Neural progenitor cell (in vitro differentiated cells): ENCODE measurements at places on chromosomes 3 and 15. TPM values are rescaled to one million over a fixed set of nuclear protein-coding genes. Genes with fewer than 3 reads are reported as not detected.

DNA sequence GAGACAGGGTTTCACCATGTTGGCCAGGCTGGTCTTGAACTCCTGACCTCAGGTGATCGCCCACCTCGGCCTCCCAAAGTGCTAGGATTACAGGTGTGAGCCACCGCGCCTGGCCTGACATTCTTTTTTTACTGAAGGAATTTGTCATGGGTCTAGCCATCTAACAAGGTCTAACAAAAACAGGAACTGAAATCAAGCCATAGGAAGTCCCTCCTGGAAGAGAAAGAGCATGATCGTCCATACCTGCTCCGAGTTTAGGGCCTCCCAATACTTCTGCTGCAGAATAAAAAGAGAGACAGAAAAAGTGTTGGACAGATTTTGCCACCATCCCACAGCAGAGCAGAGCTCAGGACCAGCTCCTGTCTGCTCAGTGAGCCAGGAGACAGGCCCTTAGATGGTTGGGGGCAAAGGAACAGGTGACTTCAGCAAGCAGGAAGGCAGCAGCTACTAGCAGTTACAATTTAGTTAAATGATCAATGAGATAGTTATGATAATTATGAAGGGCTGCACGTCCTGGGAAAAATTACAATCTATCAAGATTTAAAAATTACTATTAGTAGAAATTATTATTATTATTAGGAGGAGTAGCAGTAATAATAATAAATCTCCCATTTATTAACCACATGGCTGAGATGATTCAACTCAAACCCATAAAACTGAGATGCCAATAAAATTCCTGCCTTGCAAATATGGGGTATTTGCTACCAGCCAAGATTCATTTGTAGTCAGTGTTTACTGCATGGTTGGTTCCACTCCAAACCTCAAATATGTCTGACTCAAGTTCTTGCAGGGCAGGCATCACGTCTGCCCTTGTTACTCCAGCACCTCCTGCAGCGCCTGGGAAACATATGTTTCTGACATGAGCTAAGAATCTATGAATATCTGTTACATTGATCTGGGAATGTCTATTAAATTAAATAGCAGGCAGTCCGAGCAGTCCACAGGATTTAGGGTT is 40.1 kb downstream of the TMEM44 start:
- H3K4me3 ChIP-seq, result no peak overlapping the region
- no peaks in the 10 kb centered on the region for H3K27me3 ChIP-seq
- H3K36me3 ChIP-seq, result no peaks in the 10 kb centered on the region

GRCh38 chr3:84980011-84980410 is 21.2 kb downstream of the CADM2 start:
- H3K4me3 ChIP-seq, result no peak overlapping the region
- H3K4me1 ChIP-seq, result peaks cover 38% of the 10 kb centered on the region
- DNase-seq, result peak; percentile 28

DNA sequence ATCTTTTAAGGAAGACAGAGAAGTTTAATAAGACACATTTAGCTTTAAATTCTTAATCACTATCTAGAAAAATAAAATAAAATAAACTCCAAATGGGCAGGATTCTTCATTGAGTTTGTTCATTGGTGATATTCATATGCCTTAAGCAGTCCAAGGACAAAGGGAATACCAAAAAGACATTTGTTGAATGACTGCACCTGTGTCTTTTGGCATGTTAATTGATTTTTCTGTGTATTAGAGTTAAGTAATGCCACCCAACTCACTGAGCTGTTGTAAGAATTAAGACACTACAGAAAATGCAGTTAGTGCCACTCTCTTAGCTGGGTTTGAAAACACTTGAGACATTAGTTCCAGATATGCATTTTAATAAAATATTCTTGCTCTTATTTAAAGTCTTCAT is 683.6 kb upstream of the ROBO1 start:
- no peak overlapping the region for H3K4me3 ChIP-seq
- H3K4me1 ChIP-seq, result no peaks in the 10 kb centered on the region
- H3K36me3 ChIP-seq, result no peaks in the 10 kb centered on the region
- no peak for DNase-seq
- no peak overlapping the region for H3K27ac ChIP-seq

- H3K27me3 ChIP-seq, result no peaks in the 10 kb centered on the region
- DNase-seq, result no peak
- H3K27ac ChIP-seq, result no peak overlapping the region
- peaks cover 9% of the 10 kb centered on the region for H3K36me3 ChIP-seq
- no peak overlapping the region for H3K4me3 ChIP-seq
Measured at GRCh38 chr15:41730543-41730942, 43.7 kb upstream of the MAPKBP1 start.

SUSD5 gene
- total RNA-seq, result 3.1 and 3.7 TPM in 2 replicates
